Cortex of kidney (tissue), 1 donor: ENCODE measurements at places on chromosomes 16 and 17.

DNA sequence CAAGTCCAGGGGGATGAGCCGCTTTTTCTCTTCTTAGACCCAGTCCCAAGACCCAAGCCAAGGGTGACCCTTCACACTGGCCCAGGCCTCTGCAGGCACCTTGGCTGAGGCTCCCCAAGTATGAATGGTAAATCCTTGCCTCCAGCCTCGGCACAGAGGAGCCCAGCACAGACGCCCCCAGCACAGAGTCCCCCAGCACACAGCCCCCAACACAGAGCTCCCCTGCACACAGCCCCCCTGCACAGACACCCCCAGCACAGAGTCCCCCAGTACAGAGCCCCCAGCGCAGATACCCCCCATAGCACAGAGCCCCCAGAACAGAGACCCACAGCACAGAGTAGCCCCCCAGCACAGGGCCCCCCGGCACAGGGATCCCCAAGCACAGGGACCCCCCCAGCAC, 1.0 kb upstream of the MCRIP2 start:
- DNase-seq = no peak

GRCh38 chr16:61002479-61003204, 1033.6 kb downstream of the CDH8 start:
- DNase-seq = no peak

DNA sequence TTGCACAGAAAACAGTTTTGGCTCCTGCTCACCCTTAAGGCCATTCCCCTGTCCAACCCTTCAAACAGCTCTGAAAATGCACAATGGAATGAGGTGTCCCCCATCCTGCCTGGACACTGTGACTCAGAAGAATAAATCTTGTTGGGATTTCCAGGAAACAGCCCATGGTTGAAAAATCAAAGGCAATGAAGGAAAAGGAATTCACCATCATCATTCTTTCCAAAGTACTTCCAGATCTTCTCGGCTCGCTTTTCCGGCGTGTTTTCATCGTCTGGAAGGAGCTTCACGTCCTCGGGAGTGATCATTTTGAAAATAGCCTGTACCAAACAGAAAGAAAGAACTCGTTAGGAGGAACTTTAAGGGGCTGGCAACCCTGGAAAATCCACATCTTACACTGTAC, 4.3 kb downstream of the RCVRN start:
- DNase-seq = no peak

DNA sequence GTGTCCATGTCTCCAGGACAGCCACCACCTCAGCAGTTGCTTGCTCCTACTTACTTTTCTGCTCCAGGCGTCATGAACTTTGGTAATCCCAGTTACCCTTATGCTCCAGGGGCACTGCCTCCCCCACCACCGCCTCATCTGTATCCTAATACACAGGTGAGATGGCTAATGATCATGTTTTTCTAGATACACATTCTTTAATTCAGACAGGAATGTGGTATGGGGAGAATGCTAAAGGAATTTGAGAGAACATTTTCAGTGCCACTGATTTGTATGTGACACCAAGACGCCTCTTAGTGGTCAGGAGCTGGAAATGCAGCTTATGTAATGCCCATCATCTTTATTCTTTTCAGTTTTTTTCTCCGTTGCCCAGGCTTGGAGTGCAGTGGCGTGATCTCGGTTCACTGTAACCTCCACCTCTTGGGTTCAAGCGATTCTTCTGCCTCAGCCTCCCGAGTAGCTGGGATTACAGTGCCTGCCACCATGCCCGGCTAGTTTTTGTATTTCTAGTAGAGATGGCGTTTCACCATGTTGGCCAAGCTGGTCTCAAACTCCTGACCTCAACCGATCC, 8.9 kb upstream of the RAPGEFL1 start:
- DNase-seq = no peak

DNA sequence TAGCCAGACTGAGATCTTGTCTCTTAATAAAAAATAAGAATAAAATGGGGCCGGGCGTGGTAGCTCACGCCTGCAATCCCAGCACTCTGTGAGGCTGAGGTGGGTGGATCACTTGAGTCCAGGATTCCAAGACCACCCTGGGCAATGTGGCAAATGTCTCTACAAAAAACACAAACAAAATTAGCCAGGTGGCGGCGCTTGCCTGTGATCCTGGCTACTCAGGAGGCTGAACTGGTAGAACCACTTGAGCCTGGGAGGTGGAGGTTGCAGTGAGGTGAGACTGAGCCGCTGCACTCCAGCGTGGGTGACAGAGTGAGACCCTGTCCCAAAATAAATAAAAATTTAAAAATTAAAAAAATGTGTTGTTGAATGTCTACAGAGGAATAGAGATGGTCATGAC, 2.9 kb upstream of the DEF8 start:
- no peak for DNase-seq

DNA sequence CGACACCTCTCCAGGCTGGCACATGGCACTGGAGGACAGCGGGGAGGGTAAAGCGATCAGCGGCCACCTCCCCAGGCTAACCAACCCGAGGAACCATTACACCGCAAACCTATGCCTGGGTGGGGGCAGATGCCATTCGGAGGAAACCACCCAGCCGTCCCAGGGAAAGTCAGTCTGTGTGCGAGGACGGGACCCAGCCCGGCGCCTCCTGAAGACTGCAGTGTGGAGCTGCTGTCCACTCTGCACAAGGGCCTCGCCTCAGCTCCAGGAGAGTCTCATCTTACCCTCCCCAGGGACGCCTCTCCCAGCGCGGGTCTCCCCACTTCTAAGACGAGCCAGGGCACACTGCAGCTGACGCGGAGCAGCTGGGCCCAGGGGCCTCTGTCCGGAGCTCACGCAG, 8.0 kb downstream of the SLC38A10 start:
- DNase-seq = no peak

DNA sequence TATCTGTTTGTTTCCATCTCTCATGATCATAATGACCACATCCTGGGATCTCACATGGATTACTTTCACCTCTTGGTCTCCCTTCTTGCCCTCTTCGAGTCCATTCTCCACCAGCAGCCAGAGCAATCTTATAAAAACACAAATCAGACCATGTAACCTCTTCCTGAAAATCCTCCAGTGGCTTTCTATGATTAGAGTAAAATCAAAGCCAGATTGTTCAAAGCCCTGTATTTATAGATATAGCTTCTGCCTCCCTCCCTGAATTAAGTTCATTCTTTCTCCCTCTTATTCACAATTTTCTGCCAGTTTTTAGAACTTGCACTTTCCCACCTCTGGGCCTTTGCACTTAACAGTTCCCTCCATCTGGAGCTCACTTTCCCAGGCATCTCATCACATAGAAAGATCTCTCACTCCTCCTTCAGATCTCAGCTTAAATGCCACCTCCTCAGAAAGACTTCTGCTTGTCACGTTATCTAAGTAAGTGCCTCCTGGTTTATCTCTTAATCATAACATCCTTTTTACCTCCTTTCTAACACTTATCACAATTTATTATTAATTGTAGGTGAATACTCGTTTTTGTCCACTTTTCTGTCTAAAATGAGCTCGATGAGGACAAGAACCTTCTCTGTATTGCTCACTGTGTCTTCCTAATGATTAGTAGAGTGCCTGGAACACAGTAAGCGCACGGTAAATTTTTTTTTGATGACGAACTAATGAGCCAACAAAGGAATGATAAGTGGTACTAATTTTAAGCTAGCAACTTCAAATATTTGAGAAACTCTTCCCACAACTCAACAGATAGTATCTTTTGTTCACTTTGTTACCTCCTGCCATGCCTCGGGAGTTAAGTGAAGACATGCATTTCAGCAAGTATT, 80.5 kb downstream of the CYB561 start:
- no peak for DNase-seq

GRCh38 chr17:73013301-73013700, 79.2 kb downstream of the SLC39A11 start:
- no peak for DNase-seq
